ENCODE measurements at places on chromosomes 4 and X.

DNA sequence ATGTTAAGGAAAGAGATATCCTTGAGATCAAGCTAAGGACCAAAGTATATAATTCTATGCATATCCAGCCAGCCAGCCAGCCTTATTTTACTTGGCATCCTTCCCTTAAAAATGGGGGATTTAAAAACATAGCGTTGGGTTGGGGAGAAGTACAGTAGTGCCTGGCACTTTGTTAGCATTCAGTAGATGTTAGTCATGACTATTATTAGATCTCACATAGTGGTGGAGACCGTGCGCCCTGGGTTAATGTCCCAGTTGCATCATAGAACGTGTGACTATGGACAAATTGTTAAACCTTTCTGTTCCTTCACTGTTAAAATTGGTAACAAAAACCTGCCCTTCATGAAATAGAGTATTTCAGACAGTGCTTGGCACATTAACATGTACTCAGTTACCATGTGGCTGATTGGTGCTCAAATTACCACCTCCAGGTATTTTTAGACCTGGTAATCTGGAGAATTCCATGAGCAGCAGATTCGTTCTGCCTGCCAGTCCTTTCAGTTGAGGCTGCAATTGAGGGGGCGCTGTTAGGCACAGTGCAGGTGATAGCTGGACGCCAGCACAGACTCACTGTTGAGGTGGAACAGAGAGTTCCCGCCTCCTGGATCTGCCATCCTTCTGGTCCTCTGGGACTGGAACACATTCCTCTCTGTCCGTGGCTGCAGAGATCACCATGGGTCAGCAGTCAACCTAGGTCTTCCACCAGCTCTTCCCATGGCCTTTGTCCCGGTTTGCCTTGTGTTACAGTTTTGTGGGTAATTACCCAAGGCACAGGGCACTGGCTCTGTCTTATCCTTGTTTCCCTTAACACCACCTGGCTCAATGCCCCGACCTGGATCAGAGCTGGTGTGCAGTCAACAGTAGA is 31.7 kb downstream of the RBBP7 start:
- DNase-seq = no peak

DNA sequence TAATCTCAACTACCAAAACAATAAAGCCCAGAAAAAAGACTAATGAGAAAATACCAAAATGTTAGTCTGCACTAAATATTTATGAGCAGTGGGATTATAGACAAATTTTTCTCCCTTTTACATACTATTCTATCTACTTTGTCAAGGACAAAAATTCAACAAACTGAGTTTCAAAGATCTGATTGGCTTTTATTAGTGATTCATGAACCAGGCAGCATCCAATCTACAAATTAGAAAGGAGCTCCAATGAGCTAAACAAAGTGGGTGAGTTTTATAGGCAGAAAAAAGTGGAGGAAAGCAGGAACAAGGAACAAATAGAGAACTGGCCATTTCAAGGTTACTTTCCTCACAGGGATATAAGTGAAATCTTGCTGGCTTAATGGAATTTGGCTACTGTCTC is 24.4 kb upstream of the SH3KBP1 start:
- no peak for DNase-seq

GRCh38 chr4:157372567-157372966 is 152.0 kb downstream of the GRIA2 start:
- no peak for DNase-seq

GRCh38 chrX:68835468-68835867 is 6.6 kb downstream of the EFNB1 start:
- DNase-seq = no peak

DNA sequence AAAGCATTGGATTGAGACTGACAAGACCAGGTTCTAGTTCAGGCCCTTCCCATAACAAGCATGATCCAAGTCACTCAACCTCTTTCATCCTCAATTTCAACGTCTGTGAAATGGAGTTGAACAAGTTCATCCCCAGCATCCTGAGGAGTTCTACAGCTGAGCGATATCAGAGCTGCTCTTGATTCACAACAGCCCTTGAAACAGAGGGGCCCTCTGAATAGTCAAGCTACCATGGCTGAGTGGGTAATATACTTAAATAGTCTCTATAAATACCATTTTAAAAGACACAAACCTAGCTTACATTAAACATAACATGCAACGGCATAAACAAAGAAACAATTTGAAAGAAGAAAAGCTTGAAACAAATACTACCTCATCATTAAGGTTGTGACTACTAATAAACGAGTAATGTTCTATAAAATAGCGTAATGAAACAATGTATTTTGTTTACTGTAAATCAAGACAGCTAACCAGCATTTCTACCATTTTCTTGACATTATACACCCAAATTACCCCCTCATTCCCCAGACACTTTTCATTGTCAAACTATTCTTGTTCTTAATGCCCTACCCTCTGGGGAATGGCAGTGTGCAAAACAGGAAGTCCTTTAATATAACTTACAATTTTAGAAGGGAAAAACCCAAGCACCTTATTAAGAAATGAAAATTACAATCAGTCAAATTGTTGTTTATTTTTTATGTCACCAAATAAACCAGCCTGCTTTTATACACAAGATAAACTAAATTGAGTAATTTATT is 202.3 kb downstream of the PARM1 start:
- DNase-seq = no peak

DNA sequence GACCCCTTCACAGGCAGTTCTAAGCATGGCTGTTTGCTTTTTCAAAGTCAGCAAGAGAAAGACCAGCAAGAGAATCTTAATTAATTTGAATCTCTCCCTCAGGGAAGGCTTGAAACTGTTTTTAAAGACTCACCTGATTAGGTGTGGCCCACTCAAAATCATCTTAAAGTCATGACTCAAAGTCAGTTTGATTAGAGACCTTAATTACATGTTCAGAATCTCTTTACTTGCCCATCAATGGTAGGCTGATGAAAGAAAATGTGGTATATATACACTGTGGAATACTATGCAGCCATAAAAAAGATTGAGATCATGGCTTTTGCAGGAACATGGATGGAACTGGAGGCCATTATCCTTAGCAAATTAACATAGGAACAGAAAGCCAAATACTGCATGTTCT is 247.5 kb upstream of the PRKX start:
- no peak for DNase-seq

DNA sequence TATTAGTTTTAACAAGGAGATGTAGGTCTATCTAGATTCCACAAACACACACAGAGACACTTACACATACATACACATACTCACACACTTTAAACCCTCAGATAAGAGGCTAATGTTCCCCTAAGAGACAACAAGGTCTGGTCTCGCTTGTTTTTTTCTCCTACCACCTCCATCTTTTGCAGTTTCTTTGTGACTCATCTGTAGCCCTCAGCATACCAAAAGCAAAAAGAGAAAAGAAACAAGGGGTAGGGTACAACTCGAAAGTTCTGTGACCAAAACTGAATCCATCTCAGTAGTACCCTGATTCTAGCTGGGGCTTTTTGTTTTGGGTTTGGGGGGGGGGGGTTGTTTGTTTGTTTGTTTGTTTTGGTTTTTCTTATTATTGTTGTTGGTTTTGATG is 12.2 kb upstream of the EXOSC9 start:
- DNase-seq = no peak

All from activated naive CD4-positive, alpha-beta T cell treated with anti-CD3 and anti-CD28 coated beads, Interleukin-2, amount 10 ng/mL, durations not matched to agents 7 days and 5 days (primary cell).